Ureter (tissue), 1 donor: ENCODE measurements at places on chromosomes 3 and 15.

DNA sequence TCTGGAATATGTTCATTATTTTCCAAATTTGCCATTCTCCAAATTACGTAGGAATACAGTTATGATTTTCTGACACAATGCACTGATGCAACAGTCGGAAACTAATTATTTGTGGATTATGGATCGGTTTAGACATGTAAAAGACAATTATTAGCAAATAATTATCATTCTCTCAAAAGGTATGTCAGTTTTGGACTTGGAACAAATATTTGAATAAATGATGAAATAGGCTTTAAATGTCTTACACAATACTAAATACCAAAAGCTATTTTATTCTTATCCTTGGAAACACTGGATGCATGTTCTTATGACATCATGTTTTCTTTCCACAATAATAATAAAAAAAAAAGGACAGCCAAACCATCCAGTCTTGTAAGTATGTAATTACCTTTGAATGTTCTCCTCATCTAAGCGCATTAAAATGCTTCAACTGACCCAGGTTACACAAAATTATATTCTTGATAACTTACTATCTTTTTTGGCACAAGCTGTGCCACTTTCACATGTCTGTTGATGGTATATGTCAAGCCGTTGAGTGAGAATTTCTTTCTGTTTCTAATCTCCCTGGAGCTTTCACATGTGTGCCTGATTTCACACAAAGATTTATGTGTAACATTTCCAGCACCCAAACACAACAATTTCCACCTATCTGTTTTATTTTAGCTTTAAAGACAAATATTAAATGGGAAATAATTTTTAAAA lies 238.5 kb upstream of the ZNF385D start:
- no peak for DNase-seq

- no peak for DNase-seq
Observed at GRCh38 chr3:171415070-171415469, 45.1 kb downstream of the TNIK start.

DNA sequence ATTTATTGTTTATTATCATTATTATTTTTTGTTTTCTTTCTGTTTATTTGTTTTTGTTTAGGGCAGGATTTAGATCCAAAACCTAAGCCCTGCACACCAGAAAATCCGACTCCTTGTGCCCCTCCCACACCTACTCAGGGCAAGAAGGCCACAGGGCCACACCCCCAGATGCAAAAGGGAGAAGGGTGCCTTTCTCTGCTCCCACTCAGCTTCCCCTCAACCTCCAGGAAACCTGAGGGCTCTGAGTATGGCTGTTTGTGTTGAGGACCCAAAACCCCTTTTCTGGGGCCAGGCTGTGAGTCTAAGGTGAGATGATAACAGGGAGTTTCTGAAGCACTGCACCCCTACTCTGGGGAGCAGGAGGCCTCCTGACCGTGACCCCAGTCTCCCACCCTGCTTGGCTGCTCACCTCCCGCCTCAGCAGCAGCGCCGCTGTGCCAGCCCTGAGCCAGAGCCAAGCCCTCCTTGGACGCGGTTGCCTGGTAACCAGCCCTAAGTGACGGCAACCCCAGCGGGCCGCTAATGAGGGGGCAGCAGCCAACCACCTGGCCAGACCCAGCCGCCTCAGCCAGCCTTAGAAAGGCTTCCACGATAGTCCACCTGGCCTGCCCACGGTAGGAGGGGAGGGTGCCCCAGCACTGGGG lies 6.4 kb upstream of the C15orf39 start:
- DNase-seq, result no peak

GRCh38 chr3:168047190-168047795 lies 48.4 kb downstream of the GOLIM4 start:
- DNase-seq, result no peak

DNA sequence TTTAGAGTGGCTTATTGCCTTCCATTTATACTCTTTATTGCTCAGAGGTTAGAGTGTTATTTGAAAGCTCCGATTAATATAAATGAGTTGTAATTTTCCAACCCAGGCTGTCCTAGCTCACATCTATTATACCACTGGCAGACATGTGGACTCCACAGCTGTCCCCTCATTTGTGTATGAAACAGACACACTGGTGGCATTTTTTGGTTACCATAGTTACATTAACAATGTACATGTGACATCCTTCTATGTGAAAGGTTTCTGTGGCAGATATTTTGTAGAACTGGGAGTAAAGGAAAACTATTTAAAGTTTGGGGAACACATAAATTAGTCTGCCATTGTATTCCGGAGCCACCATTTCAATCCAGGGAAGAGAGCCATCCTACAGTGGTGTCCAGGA lies 5.3 kb downstream of the LRRN1 start:
- DNase-seq, result no peak

DNA sequence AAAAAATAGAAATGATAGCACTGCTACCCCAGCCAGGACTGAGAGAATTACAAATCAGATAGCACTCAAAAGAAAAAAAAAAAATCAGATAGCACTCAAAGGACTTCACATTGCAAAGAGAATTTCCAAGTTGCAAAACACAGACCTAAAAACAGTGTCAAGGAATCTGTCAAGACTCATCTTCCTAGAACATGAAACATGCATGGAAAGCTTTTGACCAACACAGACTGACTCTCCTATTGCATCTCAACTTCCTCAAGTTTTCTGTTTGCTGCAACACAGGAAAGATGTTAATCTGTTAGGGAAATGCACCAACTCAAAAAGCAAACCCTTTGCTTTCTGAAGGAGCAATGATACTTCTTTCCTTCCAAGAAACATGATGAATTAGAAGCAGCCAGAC lies 42.3 kb downstream of the RAB27A start:
- DNase-seq, result no peak

DNA sequence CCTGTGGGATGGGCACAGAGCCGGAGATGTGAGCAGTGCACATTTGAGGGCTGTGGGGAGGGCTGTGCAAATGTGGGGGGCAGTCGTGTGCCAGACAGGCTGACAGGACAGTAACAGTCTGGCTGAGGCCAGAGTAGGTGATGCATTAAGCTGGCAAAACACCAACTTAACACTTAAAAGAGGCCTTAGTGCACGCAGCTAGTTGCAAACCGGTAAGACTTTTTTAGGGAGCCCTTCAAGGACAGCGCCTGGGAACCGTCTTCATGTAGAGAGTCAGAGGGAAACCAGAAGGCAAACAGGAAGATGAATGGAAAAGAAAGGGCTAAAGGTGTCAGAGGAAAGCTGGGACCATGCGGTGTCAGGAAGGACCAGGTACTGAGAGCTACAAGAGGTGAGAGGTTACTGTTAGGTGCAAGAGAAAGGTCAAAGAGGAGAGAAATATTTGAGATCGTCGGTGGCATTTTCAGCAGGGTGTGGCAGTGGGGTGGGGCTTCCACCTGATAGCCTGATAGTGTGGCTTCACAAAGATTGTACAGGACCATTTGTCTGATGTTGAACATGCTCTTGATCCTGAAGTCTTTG lies 30.0 kb upstream of the CHD2 start:
- DNase-seq, result no peak
